ENCODE measurements at places on chromosomes 11 and 22.

DNA sequence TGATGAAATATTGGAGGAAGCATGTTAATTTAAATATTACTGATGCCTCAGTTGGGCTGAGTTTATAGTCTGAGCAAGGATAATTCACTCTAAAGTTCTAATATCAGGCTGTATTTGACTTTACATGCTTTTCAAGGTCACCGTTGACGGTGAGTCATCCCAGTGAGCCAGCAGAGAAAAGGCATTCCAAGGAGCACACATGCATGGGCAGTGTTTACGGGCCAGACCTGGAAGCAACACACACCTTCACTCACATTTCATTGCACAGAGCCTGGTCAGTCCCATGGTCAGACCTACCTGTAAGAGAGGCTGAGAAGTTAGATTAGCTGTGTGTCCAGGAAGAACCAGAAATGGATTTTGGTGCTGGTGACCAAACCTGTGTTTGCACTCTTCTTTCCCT is 53.5 kb downstream of the COMMD9 start:
- no peak for DNase-seq

- no peak for DNase-seq
Measured at GRCh38 chr11:47891886-47892285, 43.7 kb upstream of the NUP160 start.

- DNase-seq, result no peak
Measured at GRCh38 chr22:17217179-17217578, 2.1 kb downstream of the ADA2 start.

GRCh38 chr22:40510631-40511364 is 125.7 kb downstream of the MRTFA start:
- no peak for DNase-seq

DNA sequence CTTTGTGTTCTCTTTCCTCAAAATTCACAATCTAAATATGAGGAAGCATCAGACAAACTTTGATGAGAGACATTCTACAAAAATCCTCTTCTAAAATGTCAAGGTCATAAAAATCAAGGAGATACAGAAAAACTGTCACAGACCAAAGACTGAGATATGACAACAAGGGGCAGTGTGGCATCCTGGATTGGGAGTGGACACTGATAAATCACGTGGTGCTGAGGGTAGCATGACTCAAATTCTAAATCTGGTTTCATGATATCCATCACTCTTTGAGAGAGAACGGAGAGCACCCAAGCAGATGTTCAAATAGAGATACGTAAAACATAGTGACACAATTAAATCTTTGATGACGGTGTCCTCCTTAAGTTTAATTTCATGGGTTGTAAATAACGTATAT is 13.0 kb upstream of the CARD18 start:
- no peak for DNase-seq

GRCh38 chr11:68938088-68938487 is 34.4 kb downstream of the IGHMBP2 start:
- DNase-seq, result no peak

GRCh38 chr11:102749101-102749722 is 24.5 kb upstream of the MMP8 start:
- DNase-seq, result no peak

GRCh38 chr11:68825571-68825970 is 16.1 kb downstream of the CPT1A start:
- DNase-seq, result no peak

DNA sequence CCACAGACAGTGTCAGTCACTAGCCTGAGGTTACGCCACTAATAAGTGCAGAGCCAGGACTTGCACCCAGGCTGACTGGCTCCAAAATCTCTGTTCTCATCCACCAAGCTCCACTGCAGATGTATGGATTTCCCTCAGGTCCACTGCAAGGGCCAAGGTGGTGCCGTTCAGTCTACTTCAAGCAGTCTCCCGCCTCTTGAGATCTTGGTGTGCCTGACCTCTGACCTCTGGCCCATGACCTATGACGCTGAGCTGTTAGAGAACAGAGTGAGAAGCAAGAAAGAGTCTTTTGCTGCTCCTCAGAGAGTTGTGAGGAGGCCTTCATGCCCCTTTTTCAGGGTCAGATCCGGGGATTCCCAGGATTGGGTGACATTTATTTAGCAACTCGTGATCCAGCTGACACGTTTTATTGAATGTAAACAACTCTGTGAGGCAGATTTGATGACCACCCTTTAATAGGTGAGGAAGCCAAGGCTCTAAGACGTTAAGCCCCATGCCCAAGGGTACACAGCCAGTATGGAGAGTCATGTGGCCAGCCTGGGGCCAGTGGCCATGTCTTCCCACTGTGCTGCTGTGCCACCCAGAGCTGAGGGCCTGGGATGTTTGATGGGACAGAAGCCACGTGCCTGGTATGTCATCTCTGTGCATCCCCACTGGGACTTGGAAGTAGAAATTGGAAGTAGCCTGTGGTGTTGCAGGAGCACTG is 25.2 kb downstream of the DCPS start:
- DNase-seq, result no peak

DNA sequence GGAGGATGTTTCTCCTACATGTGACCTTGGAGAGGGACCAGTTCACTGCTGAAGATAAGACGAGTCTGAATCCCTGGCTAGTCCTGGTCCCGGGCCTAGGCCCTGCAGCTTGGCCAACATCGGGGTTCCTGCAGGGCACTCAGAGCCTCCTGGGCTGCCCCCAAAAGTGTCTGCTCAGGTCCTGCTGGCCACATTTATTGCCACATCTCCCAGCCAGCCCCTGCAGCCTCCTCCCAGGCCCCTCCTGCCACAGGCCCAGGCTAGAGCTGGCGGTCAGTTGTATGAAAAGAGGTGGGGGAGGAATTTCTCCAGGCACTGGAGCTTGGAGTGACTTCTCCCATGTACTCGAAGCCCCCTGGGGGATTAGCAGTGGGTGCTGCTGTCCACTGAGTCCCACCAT is 56.5 kb upstream of the PPARA start:
- DNase-seq, result no peak

Data from fibroblast of skin of back (primary cell).